ENCODE measurements at places on chromosomes 6 and 20. TPM values are rescaled to one million over a fixed set of nuclear protein-coding genes. Genes with fewer than 3 reads are reported as not detected.
A peak's percentile ranks its signal among the peaks of the same experiment; 100 is the strongest.

GRCh38 chr20:52365688-52366087, 174.1 kb upstream of the ZFP64 start:
- DNase-seq, result no peak

- DNase-seq, result peak; percentile 77
Measured at GRCh38 chr20:38126146-38126921, 38.7 kb downstream of the TGM2 start.

- peak; percentile 12 for DNase-seq
Measured at GRCh38 chr6:52363228-52363867, 1.4 kb downstream of the PAQR8 start.

DNA sequence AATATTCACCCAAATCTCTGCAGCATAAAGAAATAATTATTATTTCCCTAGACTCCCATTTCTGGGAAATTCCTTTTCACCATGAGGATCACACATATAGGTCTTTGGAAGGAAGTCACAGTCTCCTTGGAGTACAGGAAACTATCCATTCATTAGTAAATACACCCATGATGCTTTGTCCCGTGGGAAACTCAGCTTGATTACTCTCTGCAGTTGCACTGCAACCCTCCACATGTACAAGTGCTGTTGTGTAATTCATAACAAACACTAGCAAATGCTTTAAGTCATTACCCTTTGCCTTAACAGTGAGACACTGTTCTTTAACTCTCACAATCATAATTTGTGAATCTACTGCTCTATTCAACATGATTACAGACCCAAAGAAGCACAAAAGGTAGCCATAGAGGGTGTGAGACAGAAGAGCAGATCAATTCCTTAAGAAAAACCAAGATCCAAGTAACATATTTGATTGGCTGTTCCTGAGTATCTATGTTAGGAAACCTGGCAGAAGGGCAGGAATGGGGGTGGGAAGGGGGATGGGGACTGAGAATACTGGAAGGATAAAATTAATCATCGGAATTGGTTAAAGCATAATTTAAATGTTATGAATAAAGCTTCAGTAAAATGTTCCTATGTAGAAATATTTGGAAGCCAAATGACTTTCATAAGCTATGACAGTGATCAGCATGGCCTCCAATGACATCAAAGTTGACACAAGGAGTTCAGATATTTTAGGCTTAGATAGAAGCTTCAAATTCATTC, 268.0 kb downstream of the HACE1 start:
- DNase-seq, result no peak

- no peak for DNase-seq
Measured at GRCh38 chr6:144211160-144211559, 60.8 kb downstream of the STX11 start.

- no peak for DNase-seq
Measured at GRCh38 chr6:139114746-139115145, 20.1 kb upstream of the HECA start.

GRM1 gene
- not detected for total RNA-seq
